ENCODE measurements at places on chromosomes 2 and 18.

GRCh38 chr2:9472511-9472910, 1.8 kb upstream of the IAH1 start:
- DNase-seq = no peak

- DNase-seq = peak; percentile 63
Measured at GRCh38 chr18:57837917-57838548, 34.9 kb upstream of the ATP8B1 start.

DNA sequence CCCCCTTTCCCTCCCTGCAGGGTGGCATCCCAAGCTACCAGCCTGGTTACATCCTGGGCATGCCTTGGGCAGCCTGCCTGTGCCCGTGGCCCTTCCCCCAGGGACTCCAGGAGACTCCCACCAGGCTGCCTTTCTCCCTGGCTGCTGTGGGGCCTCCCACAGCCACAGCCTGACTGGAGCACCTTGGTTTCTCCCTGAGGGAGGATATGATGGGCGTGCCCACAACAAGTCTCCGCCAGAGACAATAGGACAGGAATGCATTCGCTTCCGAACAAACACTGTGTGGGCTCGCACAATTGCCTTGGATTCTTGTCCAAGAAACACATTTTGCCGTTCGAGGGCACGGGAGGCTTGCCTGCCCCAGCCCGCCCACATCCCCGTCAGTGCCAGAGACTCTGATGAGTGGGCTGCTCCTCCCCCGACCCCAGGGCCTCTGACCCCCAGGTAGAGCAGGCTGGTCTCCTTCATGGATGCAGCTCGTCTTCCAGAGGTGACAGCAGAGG, 102.1 kb downstream of the SMAD7 start:
- peak; percentile 94 for DNase-seq

DNA sequence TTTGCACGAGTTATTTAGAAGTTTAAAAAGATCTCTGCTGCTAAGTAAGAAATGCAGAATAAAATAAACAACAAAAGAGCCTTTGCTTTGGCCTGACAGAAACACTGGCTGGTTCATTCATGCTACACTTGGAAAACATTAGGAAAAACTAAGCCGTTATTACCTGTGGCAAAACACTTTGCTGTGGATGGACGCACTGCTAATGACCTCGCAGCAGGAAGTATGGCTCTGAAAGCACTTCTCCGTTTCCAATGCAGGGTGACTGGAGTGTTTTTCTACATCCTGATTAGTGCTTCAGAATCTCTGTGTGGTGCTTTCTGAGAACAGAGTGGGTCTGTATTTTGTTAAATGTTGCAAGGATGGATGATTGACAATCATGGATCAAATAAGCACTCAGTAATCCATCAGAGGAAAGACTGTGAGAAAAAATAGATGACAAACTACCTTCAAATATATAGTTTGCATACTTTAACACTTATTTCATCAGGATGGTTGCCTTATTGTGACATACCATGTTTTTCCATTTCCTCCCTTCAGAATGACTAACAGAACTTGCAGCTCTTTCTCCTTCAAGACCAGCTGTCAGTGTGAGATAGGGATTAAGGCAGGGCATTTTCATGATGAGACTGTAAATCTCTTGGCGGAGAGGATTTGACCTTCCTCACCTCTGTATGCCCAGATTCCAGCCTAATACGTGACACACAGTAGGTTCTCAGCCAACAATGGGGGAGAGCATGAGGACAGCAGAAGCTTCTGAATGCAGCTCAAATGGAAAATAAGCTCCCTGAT, 38.0 kb downstream of the LINC00305 start:
- DNase-seq = no peak

GRCh38 chr2:74488643-74489481, 6.0 kb downstream of the TTC31 start:
- no peak for DNase-seq

GRCh38 chr2:199456383-199457146, 1.2 kb downstream of the SATB2 start:
- DNase-seq = peak; percentile 59

DNA sequence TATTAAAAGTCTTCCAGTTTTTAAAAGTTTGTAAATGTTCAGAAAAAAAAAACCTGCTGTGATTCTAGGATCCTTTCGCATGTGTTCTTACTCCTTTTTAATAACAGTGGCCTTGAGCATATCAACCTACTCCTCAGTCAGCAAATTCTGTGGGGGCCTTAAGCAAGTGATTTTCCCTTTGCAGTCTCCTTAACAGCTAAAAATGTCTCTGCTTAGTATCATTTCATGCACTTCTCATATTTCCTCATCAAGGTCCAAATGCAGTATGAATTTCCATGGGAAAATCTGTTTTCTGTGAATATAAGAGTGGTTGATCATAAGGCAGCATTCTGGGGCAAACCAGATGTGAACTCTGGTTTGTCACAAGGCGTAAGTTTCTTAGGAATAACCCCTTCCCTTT, 2175.1 kb upstream of the PIK3C3 start:
- no peak for DNase-seq

- DNase-seq = no peak
Measured at GRCh38 chr18:23462876-23463275, 9.8 kb downstream of the RIOK3 start.

GRCh38 chr2:893311-893710, 57.3 kb upstream of the SNTG2 start:
- peak; percentile 77 for DNase-seq

DNA sequence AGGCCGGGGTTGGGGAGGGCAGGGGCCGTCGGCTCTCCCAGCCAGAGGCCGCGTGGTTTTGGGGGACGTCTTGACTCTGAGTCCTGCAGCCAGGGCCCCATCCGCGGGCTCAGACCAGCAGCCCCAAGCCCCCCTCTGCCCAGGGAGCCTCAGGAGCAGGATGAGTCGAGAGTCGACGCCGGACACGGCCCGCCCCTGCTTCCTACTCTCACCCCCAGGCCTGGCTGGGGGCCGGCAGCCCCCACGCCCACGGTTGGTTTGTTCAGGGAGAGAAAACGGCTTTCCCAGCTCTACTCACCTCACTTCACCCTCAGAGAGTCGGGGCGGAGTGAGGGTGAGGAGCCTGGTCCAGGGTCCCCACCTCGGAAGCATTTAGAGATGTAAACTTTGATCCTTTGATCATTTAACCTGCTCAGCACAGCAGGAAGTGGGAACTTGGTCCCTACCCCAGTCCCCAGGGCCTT, 6.9 kb downstream of the SNORC start:
- no peak for DNase-seq

- no peak for DNase-seq
Measured at GRCh38 chr2:23220513-23221094, 164.4 kb upstream of the KLHL29 start.

DNA sequence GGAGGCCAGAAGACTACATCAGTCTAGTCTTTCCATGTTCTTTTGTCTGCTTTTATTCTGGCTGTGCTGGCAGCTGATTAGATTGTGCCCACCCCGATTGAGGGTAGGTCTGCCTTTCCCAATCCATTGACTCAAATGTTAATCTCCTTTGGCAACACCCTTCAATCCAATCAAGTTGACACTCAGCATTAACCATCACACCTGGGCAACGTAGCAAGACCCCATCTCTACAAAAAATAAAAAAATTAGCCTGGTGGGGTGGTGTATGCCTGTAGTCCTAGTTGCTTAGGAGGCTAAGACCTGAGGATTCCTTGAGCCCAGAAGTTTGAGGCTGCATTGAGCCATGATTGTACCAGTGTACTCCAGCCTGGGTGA, 33.5 kb downstream of the EML4 start:
- no peak for DNase-seq

DNA sequence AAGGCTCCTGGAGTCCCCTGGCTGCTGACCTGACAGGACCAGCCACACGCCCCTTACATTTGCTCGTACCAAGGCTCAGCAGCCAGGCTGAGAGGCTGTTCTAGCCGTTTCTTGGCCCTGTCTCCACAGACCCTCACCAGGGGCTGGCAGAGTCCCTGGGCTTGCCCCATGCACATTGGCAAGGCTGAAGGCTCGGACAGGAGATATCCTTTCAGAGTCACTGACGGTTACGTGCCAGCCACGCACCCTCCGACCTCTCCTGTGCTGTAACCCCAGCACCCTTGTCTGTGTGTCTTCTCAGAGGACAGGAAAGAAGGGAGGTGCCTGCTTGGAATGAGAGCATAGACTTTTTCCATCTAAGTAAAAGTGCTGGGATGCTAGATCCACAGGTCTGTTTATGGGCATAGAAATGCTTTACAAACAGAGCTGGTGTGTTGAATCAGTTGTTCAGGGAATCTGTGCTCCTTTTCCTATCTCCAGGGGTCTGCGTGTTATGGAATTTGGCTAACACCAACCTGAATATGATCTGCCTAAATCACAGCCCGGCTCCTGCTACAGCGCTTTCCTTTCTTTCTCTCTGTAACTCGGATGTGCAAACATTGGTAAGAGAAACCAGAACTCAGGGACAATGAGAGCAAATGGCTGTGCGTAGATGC, 41.0 kb downstream of the COPS8 start:
- DNase-seq = no peak

DNA sequence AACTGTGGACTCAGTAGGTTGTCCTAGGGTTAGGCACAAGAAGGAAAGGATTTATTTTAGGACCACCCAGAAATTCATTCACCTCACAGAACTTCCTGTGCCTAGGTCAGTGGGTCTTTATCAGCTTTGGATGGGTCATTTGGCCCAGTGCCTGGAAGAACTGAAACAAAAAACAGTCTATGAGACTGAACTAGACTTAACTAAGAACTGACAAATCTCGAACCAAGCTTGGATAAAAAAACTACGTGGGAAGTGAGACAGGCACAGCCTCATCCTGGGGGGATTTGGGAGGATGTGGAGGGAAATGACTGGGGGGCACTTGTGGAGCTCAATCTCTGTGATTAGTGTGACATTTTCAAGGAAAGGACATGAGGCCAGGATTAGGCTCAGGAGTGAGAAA, 2.3 kb upstream of the OST4 start:
- peak; percentile 82 for DNase-seq

- no peak for DNase-seq
Measured at GRCh38 chr2:184339966-184340365, 258.4 kb upstream of the ZNF804A start.

DNA sequence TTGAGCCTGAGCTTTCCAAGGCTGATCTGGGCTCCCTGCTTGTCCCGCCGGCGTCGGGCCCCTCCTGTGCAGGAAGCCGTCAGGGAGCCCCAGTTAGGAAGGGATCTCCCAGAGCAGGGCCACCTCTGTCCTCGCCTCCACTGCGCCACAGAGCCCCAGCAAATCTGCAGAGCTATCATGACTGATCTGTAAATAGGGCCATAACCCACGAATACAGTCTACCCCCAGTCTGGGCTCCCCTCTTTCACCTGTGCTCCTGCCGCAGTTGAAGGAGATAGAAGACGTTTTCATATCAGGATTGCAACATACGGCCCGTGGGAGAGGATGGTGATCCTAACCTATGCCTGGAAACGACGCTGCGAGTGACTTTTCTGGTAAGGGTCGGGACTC, 138.7 kb downstream of the PTGR3 start:
- no peak for DNase-seq

All from osteoblast (primary cell).